ENCODE measurements at places on chromosomes 3 and 15.

- no peak for DNase-seq
Observed at GRCh38 chr3:47412842-47413520, 32.2 kb downstream of the PTPN23 start.

DNA sequence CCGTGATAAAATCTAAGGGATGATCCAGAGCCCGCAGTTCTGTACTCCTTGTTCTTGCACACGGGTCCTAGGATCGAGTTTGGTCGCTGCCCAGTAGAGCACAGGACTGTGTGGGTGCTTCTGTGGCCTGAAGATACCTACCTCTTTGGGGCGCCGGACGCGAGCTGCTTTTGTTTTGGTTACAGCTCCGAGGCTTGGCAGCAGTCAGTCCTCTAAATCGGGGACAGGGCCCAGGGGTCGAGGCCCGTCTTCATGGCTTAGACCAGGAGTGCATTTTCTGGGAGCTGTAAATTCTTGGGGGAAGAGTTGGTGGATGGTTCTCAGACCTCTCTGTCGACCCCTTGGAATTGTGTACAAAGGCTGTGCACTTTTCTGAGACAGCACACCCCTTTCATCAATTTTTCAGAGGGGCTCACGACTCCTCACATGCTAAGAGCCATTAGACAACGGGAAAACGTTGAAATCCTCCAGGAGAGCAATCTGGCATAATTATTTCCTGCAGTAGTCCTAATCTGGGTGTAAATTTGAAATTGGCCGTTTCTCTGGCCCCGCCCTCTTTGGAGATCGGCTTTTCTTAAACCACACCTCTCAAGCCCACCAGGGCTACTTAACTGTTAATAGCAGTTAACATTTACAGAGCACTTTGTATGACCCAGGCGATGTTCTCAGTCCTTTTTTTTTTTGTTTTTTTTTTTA, 928 bp downstream of the CEP97 start:
- peak; percentile 69 for DNase-seq

GRCh38 chr3:187616307-187616972, 53.8 kb downstream of the SST start:
- DNase-seq: peak; percentile 63

GRCh38 chr3:196216089-196216564, at the start of gene SLC51A:
Gene SLC51A, plus strand, starts transcription at chr3:196216534. Its CDS starts 179 bp downstream, at chr3:196216713.
- no peak for DNase-seq

DNA sequence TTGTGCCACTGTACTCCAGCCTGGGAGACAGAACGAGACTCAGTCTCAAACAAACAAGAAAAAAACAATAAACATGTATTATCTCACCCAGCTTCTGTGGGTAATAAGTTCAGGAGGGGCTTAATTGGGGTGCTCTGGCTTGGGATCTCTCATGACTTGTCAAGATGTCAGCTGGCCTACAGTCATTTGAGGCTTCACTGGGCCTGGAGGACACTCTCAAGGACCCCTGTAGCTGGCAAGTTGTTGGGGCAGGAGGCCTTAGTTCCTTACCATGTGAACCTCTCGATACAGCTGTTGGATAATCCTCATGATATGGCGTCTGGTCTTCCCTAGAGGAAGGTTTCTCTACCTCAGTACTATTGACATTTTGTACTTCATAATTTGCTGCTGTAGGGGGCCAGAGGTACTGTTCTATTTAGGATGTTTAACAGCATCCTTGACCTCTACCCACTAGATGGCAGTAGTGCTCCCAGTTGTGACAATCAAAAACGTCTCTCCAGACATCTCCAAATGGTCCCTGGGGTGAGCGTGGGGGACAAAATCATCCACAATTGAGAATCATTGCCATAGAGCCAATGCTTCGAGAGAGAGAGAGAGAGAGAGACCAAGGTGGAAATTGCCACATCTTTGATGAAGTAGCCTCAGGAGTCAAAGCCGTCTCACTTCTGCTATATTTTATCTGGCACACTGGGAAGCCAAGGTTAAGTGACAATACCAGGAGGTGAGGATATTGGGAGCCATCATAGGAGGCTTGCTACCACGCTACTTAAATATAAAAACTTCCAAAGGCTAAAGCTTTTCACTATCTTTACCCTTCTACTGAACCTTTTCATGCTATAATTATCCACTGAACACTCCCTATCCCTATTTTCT, 23.9 kb upstream of the SLTM start:
- peak; percentile 81 for DNase-seq

DNA sequence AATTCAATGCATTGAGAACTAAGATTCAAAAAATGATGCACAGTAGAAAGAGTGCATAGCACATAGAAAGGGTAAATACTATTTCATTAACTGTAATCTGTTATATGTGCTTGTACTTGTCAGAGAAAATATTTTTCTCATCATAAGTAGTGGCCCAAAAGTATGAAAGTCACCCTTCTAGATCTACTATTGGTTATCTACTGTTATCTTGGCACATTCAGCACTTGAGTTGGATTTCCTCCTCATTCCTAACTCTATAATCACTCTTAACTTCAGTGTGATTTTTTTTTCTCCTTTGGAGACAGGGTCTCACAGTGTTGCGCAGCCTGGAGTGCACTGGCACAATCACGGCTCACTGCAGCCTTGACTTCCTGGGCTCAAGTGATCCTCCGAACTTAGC, 194.4 kb downstream of the PCCB start:
- DNase-seq: no peak

DNA sequence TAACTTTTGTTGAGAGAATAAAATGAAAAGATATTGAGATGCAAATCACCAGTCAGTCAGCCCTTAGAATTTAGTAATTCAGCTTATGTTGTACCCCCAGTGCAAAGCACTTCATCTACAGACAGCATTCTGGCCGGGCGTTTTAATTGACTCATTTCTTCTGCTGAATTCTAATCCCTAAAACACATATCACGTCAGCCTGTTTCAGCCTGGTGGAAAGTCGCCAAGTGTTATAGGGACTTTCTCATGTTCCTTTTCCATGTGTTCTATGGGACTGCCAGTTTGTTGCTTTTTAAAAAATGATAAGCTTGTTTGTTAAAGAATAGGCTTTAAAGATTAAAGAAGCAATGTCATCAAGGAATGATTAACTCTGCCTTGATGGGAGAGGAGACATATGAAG, 169.7 kb upstream of the BFSP2 start:
- DNase-seq: no peak

DNA sequence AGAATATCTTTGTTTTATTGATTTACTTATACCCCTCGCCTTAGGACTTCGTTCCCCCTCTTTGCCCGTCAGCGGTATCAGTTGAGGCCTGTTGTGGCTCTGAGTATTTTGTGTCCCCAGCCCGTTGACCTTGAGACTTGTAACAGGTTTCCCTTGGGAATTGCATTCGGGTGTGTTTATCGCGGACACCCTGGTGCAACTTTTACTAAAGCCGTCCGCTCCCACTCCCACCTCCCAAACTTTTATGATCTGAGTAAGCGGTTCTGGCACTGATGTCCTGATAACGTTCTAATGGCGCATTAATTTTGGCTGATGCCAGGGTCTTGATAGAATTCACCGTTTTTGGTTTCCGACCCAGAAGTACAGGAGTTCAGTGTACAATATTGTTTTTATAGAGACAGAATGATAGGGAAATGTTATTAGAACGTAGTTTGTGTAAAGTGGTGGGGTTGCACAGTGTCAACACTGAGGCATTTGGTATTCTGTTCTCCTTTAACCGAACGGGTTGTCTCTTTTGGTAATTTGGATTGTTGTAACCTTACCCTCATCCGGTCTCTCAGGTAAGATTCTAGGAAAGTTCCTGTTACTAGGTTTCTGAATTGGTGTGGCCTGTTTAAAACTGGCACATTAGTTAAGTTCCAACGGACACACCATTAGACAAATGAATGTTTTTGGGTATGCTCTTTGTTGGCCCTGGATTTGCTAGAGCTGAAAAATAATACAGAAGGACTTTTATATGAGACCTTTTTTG, 47.8 kb downstream of the OIP5 start:
- peak; percentile 54 for DNase-seq

DNA sequence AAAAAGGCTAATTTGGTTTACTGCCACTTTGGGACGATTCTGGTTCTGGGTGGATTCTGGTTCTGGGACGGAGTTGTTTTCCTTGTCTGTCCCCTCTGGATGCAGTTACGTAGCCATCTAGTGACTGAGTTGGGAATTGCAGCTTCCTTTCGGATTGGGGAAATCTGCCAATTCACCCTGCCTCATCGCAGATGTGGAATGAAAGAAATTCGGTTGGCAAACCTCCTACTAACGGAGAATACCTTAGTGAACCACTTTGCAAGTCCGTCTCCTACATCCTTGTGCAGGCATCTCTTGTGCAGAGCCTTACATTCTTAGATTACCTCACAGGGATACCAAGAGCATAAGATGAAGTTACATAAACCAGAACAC, 31.5 kb upstream of the AP4E1 start:
- DNase-seq: peak; percentile 91

DNA sequence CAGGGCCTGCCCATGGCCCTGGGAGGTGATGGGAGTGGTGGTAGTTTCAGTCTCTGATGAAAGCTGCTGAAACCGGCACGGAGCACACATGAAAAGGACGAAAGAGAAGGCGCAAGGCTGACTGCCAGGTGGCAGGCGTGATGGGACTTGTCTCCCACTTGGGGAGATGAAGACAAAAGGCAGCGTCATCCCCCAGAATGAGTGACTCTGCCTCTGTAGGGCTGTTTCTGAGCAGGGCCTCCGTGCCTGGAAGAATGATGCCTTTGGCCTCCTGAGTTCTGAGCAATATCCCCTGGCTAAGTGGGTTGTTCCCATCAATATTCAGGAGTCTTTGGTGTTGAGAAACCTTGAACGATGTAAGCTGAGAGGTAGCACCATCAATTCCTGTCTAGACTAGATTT, 237.8 kb downstream of the OPA1 start:
- DNase-seq: no peak

- no peak for DNase-seq
Observed at GRCh38 chr3:119239206-119239820, 1.4 kb downstream of the B4GALT4 start.

GRCh38 chr3:64837986-64838735, 150.4 kb upstream of the ADAMTS9 start:
- no peak for DNase-seq

GRCh38 chr3:81277853-81278252, 483.6 kb downstream of the GBE1 start:
- DNase-seq: no peak

GRCh38 chr3:49715611-49716121, 3.8 kb downstream of the AMIGO3 start:
- no peak for DNase-seq

DNA sequence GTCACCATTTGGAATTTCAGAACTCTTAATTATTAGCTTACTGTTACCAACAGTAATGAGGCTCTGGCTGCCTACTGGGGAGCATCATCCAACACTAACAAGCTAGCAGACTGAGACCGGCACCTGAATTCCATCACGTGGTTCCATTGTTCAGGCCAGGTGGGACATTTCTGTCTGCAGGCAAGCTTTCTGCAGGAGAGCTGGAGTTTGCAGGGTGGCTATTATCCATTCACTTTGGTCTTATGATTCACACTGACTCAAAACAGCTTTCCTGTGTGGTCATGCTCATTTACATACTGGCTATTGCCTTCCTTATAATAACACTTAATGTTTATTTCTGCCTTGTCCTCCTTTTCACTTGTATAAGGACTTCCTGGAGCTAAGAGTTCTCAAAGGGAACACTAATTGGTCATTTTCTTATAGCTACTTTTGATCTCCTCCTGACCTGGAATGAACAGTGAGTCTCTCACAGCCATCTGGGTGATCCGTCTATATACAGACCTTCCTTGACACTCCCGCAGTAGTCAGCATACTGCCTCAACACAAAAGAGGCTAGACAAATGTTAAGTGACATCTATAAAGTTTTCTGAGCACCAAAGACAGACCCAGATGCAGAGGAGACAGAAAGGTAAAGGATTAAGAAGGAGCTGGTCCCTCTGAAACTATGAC, 695.4 kb downstream of the FHIT start:
- no peak for DNase-seq

DNA sequence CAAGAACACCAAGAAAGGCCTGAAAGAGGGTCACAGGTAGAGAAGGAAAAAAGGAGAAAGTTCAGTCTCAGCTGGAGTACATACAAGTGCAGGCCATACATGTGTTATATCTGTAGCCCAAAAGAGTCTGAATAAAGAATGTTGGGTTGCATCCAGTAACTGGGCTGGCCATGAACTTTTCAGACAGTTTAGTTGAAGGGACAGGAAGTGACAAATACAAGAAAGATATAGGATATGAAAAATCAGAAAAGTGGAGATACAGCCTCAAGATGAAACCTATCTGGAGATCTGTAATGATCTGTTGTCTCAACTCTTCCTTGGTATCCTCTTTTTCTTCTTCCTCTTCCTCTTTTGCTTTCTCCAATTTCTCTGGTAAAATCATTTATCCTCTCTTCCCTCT, 671.7 kb downstream of the MECOM start:
- no peak for DNase-seq

GRCh38 chr3:172329070-172329469, 119.2 kb downstream of the GHSR start:
- no peak for DNase-seq

DNA sequence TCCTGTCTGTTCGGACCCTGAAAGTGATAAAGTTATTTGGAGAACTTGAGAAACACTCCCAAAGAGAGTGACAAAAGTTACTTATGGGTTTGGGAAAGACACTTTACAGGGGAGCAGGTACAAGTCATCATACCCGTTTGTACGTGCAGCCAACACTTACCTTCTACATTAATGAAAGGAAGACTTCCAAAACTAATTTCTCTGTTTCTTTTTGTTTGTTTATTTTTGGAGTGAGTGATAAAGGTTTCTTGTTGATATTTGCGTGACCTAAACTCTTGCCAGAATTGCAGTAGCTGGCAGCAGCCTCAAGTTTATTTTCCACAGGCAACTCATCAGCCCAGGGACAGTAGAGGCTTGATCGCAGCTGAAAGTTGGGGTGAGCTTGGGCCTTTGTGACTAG, 8.4 kb downstream of the ABHD2 start:
- no peak for DNase-seq

DNA sequence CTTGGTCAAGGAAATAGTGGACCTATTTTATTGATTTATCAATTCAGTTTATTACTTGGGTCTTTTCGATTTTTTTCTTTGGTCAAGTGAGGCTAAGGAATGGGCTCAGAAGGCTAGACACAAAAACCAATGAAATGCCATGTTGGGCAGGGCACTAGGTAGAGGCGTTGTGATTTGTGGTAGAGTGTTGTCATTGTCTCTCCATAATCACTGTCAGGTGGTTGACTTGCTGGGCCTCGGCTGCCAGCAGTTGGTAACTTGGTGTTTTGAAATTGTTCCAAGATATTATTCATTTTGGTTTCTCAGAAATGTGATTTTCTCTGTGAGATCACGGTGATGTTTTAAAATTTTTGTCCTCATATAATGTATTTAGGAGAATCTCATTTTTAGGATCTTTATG, 173.6 kb downstream of the KLHL25 start:
- no peak for DNase-seq

GRCh38 chr3:55489798-55490132, 2.7 kb upstream of the WNT5A start:
- DNase-seq: no peak

- peak; percentile 88 for DNase-seq
Observed at GRCh38 chr15:45022871-45023658, at the start of gene SORD. Gene SORD, plus strand, starts transcription at chr15:45023195. Its CDS starts 89 bp downstream, at chr15:45023284.

GRCh38 chr3:44415421-44415820, 62.0 kb downstream of the ZNF445 start:
- DNase-seq: no peak

- DNase-seq: peak; percentile 68
Observed at GRCh38 chr3:142180761-142181362, 31.5 kb upstream of the TFDP2 start.

GRCh38 chr3:51379746-51380455, 5.2 kb upstream of the MANF start:
- no peak for DNase-seq
